ENCODE measurements at places on chromosomes 1 and 21. TPM values are rescaled to one million over a fixed set of nuclear protein-coding genes. Genes with fewer than 3 reads are reported as not detected.

AK5 gene
- 2.8 TPM for total RNA-seq

OPTC gene
- not detected for total RNA-seq

LCE1D gene
- total RNA-seq = not detected

PROK1 gene
- 5.1 TPM for total RNA-seq

C8A gene
- total RNA-seq = not detected

DMRTA2 gene
- total RNA-seq = not detected

DNA sequence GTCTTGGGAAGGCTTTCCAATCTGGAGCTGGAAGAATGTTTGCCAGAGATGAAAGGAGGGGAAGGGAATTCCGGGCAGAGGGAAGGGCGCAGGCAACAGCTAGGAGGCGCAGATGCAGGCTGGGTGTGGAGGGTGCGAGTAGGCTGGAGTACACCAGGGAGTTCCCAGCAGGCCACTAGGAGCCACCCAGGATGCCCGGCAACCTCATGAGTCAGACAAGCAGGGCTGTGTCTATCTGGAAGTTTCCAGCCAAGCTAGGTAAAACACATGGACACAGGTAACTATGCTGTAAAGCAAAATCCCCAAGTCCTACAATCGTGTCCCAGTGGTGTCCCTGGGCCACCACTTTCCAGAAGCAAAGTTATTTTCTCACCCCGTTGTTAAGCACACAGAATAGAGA, 990 bp upstream of the NBL1 start:
- H3K4me1 ChIP-seq = no peaks in the 10 kb centered on the region
- no peaks in the 10 kb centered on the region for H3K27me3 ChIP-seq
- DNase-seq = no peak
- no peaks in the 10 kb centered on the region for H3K36me3 ChIP-seq

DNA sequence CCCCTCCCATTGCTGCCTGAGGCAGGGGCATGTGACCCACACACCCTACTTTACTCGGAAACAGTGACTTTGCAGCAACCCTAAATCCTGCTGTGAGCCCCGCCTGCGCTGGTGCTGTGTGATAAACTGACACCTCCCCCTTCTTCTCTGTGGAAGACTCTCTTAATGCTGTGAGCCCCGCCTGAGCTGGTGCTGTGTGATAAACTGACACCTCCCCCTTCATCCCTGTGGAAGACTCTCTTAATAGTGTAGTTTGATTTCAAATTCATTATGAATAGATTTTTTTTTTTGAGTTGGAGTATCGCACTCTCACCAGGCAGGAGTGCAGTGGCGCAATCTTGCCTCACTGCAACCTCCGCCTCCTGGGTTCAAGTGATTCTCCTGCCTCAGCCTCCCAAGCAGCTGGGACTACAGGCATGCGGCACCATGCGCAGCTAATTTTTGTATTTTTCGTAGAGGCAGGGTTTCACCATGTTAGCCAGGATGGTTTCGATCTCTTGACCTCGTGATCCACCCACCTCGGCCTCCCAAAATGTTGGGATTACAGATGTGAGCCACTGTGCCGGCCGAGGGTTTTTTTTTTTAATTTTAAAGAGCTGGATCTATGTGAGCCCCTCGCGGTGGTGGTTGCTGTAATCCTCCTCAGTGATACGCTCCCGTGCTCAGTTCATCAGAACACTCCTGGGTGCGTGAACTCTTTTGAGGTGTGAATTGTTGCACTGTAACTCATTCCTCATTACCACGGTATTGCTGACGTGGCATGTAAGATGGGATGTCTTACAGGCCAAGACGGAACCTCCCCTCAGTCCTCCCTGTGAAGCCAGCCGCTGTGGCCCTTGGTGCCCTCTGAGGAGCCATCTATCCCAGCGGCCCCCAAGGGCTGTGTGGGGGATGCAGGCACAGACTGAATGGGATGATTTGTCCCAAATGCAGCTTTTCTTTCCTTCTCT, 60.3 kb downstream of the GALNT2 start:
- DNase-seq = no peak
- H3K27me3 ChIP-seq = no peaks in the 10 kb centered on the region
- H3K36me3 ChIP-seq = no peaks in the 10 kb centered on the region
- no peak overlapping the region for H3K27ac ChIP-seq
- H3K4me1 ChIP-seq = peaks cover 34% of the 10 kb centered on the region

GRCh38 chr1:212477014-212477679, 44.4 kb downstream of the NENF start:
- no peaks in the 10 kb centered on the region for H3K36me3 ChIP-seq
- H3K27me3 ChIP-seq = no peaks in the 10 kb centered on the region
- H3K27ac ChIP-seq = no peak overlapping the region
- no peaks in the 10 kb centered on the region for H3K4me1 ChIP-seq

DNA sequence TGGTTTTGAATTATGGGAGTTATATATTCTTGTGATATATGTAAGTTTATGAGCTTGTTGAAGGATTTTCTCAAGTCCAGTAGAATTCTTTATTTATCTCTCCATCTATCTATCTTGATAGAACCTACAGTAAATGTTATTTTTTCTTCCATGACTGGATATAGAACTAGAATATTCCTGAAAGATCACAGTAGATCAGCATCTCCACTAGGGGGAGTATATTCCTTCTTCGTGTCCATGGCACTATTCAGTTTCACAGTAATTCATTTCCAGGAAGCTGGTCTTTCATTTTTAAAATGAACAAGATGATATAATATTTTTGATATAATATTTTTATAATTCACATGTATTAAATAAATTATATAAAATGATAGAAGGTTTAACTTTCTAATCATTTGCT, 18.8 kb downstream of the TMPRSS15 start:
- no peak overlapping the region for H3K27ac ChIP-seq
- no peak for DNase-seq
- no peaks in the 10 kb centered on the region for H3K27me3 ChIP-seq
- H3K36me3 ChIP-seq = no peaks in the 10 kb centered on the region

DNA sequence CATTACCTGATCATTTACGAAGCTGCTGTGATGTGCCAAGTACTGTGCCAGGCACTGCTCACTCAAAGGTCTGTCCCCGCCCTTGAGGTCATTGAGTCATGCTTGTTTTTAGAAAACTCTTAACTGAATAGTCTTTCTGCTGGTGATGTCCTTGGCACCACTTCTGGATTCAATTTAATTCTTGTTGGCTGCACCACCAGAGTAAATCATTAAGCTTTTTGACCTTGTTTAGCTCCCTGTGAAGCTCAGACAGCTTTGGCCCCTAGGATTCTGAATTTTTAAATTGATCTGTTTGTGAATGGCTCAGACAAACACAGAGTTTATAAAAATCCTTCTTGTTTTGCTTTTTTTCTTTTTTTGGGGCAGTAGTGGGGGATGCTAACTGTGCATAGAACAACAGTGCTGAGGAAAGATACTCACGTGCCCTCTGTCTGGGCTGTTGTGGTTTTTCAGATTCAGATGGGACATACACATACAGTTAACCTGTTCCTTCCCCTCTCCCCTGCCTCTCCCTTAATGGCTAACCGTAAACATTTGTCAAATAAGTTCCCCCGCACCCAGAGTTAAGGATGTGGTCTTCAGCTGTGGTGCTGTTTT, 67.6 kb downstream of the MTR start:
- H3K27ac ChIP-seq = peak overlapping the region; percentile 84
- H3K27me3 ChIP-seq = no peaks in the 10 kb centered on the region
- H3K4me3 ChIP-seq = no peak overlapping the region
- DNase-seq = no peak
- peaks cover 65% of the 10 kb centered on the region for H3K36me3 ChIP-seq

- no peak for DNase-seq
- H3K4me3 ChIP-seq = no peak overlapping the region
- H3K27ac ChIP-seq = no peak overlapping the region
- no peaks in the 10 kb centered on the region for H3K4me1 ChIP-seq
Measured at GRCh38 chr1:21685946-21686678, 17.0 kb upstream of the RAP1GAP start.

DNA sequence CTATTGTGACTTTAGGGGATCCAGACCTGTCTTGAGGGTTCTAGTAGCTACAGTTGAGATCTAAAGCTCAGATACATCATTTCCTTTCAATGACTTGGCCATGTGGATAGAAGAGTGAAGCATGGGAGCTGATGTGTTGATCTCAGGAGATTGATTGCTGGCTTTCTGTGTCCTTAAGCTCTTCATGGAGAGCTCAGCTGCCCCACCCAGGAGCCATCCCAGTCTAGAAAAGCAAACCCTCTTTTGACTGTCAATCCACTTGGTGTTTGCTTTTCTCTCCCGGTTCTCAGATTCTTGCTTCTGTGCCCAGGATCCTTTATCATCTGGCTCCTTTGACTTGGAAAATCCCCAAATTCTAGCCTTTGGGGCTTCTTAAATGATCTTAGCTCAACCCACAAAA, 87.2 kb downstream of the ATP1A1 start:
- H3K27ac ChIP-seq = no peak overlapping the region
- no peak for DNase-seq

DNA sequence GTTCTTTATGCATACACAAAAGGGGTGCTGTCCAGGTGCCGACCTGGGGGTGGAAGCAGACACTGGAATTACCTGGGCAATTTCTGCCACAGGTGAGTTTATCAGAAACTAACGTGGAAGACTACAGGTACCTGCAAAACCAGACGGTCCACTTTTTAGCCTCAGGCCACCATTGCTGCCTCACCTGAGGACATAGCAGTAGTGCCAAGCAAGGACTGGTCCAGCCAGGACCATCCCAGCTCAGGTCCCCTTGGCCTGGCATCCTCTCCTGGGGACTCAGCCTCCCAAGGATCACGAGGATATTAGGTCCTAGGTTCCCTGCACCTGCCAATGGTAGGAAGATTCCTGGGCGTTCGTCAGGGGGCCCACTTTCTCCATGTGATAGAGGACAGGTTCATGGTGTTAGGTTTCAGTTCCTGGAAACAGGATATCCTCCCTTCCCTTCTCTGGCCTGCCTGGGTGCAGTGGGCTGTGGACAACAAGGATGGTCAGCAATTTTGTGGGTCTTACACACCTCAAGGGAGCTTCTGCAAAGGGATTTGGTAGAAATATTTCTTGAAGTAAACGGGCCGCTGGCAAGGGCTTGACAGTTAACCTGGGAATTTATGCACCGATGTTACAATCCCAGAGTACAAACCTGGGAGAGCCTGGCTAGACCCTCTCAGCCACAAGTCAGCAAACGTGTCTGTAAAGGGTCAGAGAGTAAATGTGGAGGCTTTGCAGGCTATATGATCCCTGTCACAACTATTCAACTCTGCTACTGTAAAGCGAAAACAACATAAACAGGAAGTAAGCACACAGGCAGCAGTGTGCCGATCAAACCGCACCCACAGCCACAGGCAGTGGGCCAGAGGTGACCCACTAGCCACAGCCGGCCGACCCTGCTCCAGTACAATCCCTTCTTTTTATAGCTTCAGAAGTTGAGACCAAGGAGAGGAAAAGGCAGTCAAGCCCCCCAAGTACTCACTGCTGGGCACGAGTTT, 71.4 kb upstream of the RAB4A start:
- H3K4me1 ChIP-seq = no peaks in the 10 kb centered on the region
- no peaks in the 10 kb centered on the region for H3K36me3 ChIP-seq
- H3K4me3 ChIP-seq = no peak overlapping the region
- no peak overlapping the region for H3K27ac ChIP-seq
- DNase-seq = no peak
- H3K27me3 ChIP-seq = no peaks in the 10 kb centered on the region

DNA sequence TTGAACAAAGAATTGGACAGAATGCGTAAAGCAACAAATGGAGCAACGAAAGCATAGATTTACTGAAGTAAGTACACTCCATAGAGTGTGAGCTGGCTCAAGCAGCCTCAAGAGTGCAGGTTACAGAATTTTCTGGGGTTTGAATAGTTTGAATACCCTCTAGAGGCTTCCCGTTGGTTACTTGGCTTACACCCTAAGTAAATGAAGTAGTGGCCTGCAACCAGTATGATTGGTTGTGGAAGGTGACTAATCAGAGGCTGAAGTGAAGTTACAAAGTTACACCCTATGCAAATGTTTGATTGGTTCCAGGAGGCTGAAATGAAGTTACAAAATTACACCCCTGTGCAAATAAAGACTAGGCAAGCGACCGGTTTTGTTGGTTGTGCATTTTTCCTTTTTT, 10.9 kb downstream of the TCEANC2 start:
- H3K4me1 ChIP-seq = no peaks in the 10 kb centered on the region
- DNase-seq = no peak
- H3K27ac ChIP-seq = no peak overlapping the region
- no peaks in the 10 kb centered on the region for H3K27me3 ChIP-seq

DNA sequence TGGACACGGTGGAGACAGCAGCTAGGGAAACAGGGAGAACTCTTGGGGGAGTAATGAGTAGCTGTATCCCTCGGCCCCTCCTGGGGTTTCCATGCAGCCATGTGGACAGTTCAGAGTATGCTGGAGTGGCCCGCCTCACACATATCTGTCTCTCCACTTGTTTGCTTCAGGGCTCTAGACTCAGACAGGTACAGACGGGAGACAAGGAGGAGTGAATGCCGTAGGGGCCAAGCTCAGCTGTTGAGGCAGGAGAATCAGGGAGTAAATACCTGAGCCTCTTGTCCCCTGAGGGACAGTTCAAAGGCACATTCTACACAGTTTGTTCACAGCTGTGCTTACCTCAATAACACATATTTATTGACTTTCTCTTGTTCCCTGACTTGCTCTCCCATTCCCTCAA, 7.7 kb upstream of the PTGFRN start:
- no peak overlapping the region for H3K4me3 ChIP-seq
- DNase-seq = no peak
- no peaks in the 10 kb centered on the region for H3K36me3 ChIP-seq
- no peaks in the 10 kb centered on the region for H3K27me3 ChIP-seq
- no peak overlapping the region for H3K27ac ChIP-seq

DNA sequence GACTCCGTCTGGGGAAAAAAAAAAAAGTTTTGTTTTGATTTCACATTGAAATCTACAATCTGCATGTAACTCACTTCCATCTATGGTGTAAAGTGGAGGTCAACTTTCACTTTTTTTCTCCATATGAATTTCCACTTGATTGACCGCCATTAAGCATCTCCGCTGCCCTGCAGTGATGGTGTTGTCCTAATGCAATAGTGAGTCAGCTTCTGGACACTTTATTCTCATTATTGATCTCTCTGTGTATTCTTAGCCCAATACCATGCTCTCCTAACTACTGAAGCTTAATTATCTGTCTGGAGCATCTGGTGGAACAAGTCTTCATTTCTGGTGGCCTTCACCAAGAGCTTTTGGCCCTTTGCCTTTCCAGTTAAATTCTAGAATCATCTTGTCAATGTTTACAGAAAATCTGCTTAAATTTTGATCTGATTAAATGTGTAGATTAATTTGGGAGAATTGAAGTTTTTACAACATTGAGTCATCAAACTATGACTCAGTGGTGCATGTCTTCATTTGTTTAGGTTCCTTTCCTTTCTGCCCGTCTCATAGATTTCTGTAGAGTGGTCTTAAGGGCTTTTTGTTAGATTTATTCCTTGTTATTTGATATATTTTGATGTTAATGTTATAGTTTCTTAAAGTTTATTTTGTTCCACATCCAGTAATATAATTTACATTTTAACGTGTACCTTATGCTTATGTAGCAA, 181.5 kb downstream of the PRDM2 start:
- no peak for DNase-seq
- H3K4me1 ChIP-seq = no peaks in the 10 kb centered on the region
- no peak overlapping the region for H3K27ac ChIP-seq
- no peak overlapping the region for H3K4me3 ChIP-seq
- H3K27me3 ChIP-seq = no peaks in the 10 kb centered on the region

Data from right atrium auricular region (tissue), 2 donors.